ENCODE measurements at places on chromosomes 12 and 14. TPM values are rescaled to one million over a fixed set of nuclear protein-coding genes. Genes with fewer than 3 reads are reported as not detected.

GRCh38 chr12:46160101-46160980 lies 108.5 kb downstream of the SLC38A1 start:
- DNase-seq: peak; percentile 37

GRCh38 chr14:69619012-69619411 lies 7.6 kb downstream of the SUSD6 start:
- DNase-seq: no peak

DNA sequence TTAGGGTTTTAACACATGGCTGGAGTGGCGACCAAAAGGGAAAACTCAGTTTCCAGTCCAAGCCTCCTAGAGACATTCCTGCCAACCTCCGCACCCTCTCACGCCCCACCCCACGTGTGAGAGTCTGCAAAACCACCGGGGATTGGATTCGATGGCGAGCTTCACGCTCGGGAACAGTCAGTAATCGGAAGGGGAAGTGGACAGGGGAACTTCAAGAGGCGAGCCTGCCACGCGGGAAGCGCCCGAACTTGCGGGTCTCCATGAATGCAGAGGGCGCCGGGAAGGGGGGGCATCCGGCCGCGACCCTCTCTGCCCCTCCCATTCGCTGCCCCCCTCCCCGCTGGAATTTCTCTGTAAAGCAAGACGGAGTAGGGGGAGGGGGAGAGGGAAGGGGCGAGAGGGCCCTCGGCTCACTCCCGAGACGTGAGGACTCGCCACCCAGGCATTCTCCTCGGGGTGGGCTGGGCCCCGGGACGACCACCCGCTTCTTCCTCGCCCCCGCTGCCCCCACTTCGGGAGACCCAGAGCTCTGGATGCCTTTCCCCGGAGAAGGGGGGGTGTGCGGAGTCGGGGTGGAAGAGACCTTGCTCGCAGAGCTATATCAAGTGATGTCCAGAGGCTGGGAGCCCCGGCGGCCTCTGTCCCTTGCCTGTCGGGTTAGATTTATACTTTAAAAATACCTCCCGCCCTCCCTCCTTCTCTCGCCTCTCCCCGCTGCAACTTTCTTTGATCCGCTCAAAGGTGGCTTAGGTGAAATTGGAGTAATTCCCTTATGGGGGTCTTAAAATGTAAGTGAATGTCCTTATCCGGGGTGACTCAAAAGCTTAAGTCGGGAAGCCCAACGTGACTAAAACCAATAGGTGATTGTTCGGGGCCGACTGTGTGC lies 2.5 kb upstream of the CCND2 start:
- peak; percentile 87 for DNase-seq

DNA sequence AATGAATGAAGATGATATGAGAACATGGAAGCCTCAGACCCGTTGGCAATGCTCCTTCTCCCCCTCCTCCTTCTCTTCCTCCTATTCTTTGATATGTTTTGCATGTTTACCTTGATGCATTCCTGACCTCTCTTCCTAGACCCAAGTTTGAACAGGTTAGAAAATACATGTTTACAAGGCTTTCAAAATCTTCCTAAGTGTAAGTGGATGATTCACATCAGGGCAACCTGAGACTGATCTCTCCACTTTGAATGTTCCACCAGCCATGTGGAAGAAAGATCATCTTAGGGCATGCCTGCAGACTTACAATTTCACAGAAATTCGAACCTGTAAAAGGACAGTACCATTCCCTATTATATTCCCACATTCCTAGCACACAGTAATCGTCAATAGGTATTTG lies 18.0 kb upstream of the LDHB start:
- DNase-seq: no peak

The PWP1 gene
- 31.8 TPM for total RNA-seq

- no peak for DNase-seq
Measured at GRCh38 chr12:52003016-52003550, 3.7 kb upstream of the TAMALIN start.

The HOXC5 gene
- total RNA-seq: not detected

DNA sequence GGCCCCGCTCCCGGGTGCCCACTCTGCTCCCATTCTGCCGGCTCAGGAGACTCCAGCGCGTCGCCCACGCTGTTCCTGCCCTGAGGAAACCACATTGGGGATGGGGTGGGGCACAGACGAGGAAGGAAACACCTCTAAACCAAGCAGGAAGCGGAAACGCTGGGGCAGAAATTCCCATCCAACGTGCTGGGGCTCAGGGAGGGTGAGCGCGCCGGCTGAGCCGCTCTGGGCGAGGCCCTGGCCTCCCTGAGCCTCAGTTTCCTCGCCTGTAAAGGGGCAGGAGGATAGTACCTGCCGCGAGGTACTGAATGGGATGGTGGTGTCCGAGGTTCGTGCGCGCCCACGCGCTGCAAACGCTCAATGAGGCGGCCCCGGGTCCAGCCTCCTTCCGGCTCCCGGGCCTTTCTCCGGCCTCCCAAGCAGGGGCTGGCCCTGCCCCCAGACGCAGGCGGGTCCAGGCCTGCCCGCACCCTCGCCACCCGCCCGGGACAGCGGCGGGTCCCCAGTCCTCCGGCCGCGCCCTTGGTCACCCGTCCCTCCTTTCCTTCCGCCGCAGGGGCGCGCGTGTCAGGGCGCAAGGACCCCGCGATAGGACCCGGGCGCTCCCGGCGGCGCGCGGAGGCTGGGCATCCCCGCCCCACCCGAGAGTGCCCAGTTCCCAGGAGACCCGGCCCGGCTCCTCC lies 673 bp downstream of the BEGAIN start:
- peak; percentile 55 for DNase-seq

The CIDEB gene
- total RNA-seq: 12.1 TPM

DNA sequence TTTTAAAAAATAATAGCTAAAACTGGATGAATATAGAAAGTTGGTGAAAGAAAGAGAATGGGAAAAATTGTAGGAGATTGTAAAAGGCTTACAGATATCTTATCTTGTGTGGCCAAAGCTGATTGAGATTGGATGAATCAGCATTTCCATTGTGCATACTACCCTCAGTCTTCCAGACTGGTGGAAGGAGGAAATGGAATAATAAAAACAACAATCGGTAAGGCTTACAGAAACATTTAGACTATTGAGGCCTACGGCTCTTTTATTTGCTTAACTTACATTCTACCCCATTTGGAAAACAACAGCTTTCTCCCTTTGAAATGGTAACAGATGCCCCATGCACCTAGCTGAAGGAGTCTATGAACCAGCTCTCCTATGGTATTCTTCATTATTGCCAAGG lies 129.8 kb downstream of the PTPRB start:
- DNase-seq: no peak

GRCh38 chr14:100121643-100122480 lies 37.6 kb downstream of the DEGS2 start:
- no peak for DNase-seq

The TTC6 gene
- 1.7 TPM for total RNA-seq

DNA sequence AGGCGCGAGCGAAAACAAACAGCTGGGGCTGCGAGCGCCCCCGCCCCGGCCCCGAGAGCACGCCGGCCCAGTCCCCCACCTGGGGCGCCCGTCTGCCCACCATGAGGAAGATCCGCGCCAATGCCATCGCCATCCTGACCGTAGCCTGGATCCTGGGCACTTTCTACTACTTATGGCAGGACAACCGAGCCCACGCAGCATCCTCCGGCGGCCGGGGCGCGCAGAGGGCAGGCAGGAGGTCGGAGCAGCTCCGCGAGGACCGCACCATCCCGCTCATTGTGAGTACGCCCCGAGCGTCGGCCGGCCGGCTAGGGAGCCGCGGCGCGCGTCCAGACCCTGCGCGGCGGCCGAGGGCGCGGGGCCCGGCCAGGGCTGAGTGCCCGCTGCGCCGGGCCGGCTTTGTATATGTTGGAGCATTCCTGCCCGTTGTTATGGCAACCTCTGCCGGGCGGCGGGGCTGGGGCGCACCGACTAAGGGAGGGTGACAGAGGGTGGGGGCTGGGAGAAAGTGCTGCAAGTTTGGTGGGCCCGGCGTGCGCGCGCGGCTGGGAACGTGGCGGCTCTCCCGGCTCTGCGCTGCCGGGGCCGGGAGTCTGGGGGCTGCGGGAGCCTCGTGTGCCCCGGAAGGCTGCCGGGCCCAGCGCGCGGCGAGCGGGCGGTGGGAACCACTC lies 367 bp downstream of the GALNT16 start:
- DNase-seq: no peak

DNA sequence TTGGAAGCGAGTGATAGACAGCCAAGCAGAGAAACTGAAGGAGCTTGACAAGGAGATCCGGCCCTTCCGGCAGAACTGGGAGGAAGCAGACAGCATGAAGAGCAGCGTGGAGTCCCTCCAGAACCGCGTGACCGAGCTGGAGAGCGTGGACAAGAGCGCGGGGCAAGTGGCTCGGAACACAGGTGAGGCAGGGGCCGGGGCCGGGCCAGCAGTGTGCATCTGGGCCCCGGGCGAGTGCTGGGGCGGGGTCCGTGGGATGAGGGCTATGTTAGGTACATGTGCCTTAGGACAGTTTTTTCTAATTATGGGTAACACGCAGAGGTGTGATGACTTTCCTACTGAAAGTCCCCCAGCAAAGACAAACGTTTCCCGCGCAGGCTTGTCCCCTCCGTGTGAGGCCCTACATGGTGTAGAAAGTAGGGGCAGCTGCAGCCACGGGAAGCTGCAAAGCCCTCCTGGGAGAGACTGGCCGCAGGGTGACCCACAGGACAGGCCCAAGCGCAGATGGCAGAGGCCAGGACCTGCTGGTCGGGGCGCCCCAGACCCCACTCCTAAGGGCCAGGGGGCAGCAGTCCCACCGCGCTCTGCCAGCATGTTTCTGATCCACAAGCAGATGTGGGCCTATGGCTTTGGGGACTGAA lies 19.1 kb upstream of the AMN start:
- DNase-seq: no peak

GRCh38 chr14:26531894-26532293 lies 65.9 kb downstream of the NOVA1 start:
- DNase-seq: no peak

- no peak for DNase-seq
Measured at GRCh38 chr12:109267361-109267760, 41.7 kb downstream of the FOXN4 start.

DNA sequence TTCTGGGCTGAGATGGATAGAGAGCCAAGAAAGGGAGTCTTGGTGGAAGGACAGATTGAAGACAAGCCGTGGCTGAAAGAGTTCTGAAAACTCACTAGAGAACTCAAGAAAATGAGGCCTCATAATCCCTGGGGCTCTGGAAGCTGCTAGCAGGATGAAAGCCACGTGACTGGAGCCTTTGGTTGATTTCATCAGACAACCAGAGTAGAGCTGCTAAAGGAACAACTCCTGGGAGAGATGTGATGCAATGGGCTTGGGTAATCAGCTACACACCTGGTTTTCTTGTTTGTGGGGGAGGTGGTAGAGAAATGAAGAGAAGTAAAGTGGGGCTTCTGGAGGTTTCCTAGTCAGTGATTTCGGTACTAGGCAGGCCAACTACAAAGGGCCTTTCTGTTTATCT lies 13.4 kb downstream of the CSRNP2 start:
- DNase-seq: no peak

GRCh38 chr12:52836042-52836466 lies 1.9 kb upstream of the KRT79 start:
- no peak for DNase-seq

DNA sequence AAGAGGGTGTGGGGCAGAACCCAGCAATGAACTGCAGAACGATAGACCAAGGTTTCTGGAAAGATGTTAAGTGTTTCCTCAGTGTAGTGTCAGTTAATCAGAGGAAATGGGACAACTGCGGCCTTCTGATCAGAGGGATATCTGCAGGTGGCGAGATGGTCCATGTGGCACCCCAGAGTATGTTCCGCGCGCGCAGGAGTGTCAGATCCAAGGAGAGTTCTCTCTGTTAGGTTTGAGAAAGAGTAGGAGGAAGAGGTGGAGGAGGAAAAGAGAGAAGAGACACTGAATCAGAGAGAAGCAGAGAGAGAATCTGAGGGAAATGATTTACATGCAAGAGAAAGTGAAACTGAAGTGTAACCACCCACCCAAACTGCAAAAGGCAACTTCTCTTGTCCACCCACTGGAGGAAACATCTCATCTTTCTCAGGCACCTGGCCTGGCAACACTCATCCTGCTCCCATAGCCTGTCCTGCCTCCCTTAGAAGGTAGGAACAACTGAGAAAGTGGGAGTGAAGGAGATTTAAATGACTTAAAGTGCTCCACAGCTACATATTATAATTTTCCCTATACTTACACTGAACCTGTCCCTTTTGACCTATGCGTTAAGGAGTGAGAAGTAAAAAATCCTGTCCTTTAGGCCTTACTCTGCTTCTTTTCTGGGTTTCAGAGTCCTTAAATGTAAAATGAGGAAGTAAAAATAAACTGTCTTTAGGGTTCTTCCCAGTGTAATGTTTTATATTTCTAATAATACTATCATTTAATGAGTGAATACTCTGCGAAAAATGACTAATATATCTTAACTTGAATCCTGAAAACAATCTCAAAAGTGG lies 6.8 kb upstream of the TESPA1 start:
- DNase-seq: no peak

- no peak for DNase-seq
Measured at GRCh38 chr12:131105736-131106348, 152.1 kb downstream of the ADGRD1 start.

The NXPH4 gene
- 0.25 TPM for total RNA-seq

The MYL2 gene
- 13.2 TPM for total RNA-seq

The PPM1H gene
- total RNA-seq: 4.9 TPM

DNA sequence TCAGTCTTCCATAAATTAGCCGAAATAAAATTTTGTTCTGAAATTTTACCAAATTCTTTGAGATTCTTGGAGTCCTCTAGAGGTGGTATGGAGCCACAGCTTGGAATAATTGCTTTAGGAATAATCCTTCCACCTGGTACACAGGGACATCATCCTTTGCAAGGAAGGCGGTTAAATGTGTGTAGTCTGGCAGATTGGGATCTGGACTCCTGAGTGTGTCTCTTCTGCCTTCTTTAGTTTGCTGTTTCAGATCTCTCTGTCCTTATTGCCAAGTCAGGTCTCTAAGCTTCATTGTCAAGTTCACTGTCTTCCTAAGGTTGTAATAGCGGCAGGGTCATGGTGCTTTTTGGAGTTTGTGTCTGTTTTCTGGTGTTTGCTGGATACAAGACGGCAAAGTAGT lies 393.9 kb upstream of the RGS6 start:
- no peak for DNase-seq

GRCh38 chr12:119391673-119392072 lies 57.1 kb downstream of the CCDC60 start:
- DNase-seq: no peak
